ENCODE measurements at places on chromosomes 6 and 20. TPM values are rescaled to one million over a fixed set of nuclear protein-coding genes. Genes with fewer than 3 reads are reported as not detected.

HLA-DPB1 gene
- polyA plus RNA-seq = 2.3 TPM

LRRC1 gene
- 19.4 TPM for polyA plus RNA-seq

PMEPA1 gene
- polyA plus RNA-seq = 5.0 TPM

GRM1 gene
- 2.9 TPM for polyA plus RNA-seq

NQO2 gene
- polyA plus RNA-seq = 33.2 TPM

EPM2A gene
- 12.6 TPM for polyA plus RNA-seq

ARMH2 gene
- polyA plus RNA-seq = 0.73 TPM

C6orf120 gene
- polyA plus RNA-seq = 17.8 TPM

MEI4 gene
- not detected for polyA plus RNA-seq

CDYL gene
- 5.2 TPM for polyA plus RNA-seq

OR2H2 gene
- not detected for polyA plus RNA-seq

HLA-DQB1 gene
- polyA plus RNA-seq = not detected

PRND gene
- not detected for polyA plus RNA-seq

MUC22 gene
- polyA plus RNA-seq = not detected

ALDH5A1 gene
- 33.1 TPM for polyA plus RNA-seq

HMGCLL1 gene
- 54.2 TPM for polyA plus RNA-seq

PKHD1 gene
- not detected for polyA plus RNA-seq

PLEKHG1 gene
- polyA plus RNA-seq = 2.6 TPM

PNPLA1 gene
- polyA plus RNA-seq = 0.26 TPM

GPR6 gene
- 7.3 TPM for polyA plus RNA-seq

KCNB1 gene
- 3.6 TPM for polyA plus RNA-seq

GABBR1 gene
- 120 TPM for polyA plus RNA-seq

PDCD2 gene
- 139 TPM for polyA plus RNA-seq

DPPA5 gene
- not detected for polyA plus RNA-seq

VNN1 gene
- polyA plus RNA-seq = not detected

CLPSL1 gene
- polyA plus RNA-seq = not detected
